Daoy (cell line): ENCODE measurements at places on chromosomes 2 and 18. TPM values are rescaled to one million over a fixed set of nuclear protein-coding genes. Genes with fewer than 3 reads are reported as not detected.

DNA sequence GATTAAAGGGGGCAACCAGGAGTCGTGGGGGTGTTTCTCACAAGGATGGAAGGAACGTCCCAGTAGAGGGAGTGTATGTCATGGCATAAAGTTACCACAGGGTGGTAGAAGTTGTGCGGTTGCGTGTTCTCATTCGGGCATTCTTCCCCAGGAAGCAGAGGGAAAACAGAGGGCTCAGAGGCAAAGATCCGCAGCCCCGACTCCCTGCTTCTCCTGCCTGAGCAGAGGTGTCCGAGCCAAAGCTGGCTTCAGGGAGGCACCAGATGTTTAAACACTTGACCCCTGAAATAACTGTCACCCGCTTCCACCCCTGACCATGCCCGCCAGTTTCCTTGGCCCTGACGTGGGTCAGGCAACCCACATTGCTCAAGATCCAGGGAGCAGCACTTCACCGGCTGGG, 83.7 kb downstream of the EN1 start:
- peak; percentile 34 for DNase-seq

The TANK gene
- total RNA-seq = 39.7 and 44.3 TPM in 2 replicates

The STPG4 gene
- not detected in 2 replicates for total RNA-seq

- no peak for DNase-seq
These were observed 98.5 kb downstream of the GLI2 start for GRCh38 chr2:120834206-120834605.

DNA sequence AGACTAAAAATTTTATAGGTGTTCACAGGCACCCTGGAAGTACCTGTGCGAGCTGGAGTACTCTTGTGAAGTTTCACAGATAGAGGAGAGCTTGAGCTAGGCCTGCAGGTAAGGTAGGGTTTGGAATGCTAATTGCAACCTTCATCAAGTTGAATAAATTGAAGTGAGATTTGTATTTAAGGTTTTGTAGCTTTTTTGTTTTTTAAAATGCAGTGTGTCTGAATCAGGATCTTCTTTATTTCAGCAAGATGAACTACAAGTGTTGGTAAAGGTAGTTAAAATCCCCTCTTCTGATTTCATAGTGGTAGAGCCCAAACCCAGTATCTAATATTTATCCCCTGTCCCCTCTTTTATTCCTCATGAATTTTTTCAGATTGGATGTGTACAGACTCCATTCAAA, 45.5 kb downstream of the MGAT5 start:
- no peak for DNase-seq

- DNase-seq = no peak
These were observed 228.6 kb downstream of the EPHA4 start for GRCh38 chr2:221343524-221343923.
